ENCODE measurements at places on chromosomes 2 and 18.

- DNase-seq = no peak
Measured at GRCh38 chr2:234044157-234044556, 6.3 kb upstream of the SPP2 start.

DNA sequence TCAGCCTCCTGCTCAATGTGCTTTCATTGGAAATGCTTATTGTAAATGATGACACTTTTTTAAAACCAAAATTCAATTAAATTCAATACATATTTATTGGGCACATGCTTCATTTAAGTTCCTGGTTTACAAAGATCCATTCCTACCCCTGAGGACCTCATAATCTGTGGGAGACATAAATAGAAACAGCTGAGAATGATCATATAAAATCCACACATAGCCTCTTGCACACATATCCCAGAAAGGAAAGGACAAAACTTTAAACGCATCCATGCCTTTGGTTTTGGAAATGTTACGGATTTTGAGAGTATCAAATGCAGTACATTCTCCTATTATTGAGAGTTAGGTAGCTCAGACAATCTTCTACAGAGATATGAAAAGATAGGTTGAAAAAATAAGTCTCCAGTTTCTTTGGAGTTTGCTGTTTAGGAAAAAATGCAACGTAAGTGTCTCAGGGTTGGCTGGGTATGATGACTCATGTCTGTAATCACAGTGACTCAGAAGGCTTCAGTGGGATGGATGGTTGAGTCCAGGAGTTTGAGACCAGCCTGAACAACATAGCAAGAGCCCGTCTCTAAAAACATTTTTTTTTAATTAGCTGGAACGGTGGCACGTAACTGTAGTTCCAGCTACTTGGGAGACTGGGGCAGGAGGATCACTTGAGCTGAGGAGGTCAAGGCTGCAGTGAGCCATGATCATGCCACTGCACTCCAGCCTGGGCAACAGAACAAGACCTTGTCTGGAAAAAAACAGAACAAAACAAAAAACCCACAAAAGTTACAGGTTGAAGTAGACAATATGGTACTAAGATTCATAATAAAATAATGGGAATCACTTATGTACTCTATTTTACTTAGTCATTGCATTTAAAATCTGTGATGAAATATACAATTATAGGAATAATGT lies 3.9 kb upstream of the PRELID3A start:
- DNase-seq = no peak

GRCh38 chr2:50649626-50650402 lies 382.1 kb downstream of the NRXN1 start:
- no peak for DNase-seq

DNA sequence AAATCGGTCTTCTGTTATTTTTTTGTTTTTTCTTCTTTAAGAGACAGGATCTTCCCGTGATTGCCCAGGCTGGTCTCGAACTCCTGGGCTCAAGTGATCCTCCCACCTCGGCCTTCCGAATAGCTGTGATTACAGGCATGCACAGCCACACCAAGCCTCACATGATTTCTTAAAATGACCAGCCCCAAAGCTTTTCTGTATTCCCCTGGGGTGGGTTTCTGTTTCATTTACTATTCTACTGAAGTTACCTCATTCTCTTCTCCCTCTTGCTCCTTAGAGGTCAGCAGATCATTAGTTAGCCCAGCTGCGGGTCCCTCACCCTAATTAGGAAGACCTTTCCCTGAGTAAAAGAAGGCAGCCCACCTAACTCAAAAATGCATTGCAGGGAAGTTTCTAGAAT lies 27.6 kb downstream of the SLC1A4 start:
- DNase-seq = no peak

DNA sequence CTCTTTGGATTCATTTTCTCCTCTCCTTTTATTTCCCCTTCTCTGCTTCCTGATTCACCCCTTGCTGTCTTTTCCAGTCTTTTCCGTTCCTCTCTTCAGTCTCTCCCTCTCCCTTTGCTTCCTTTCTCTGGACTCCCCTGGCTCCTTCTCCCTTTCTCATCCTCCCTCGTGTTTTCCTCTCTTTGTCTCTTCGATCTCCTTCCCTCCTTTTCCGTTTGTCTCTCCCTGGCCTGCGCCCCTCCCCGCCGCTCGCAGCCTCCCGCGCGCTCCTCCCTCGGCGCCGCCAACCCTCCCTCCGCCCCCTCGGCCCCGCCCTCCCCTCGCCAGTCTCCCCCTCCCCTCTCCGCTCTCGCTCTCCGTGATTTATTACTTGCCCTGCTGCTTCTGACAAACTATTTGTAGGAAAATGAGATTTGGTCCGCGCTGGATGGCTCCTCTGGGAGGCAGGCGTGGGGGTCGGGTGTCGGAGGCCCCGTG lies 46.0 kb upstream of the PAX8 start:
- DNase-seq = peak; percentile 70

GRCh38 chr2:193774166-193774565 lies 1579.4 kb upstream of the TMEFF2 start:
- DNase-seq = no peak

GRCh38 chr2:25279091-25279651 lies 62.6 kb downstream of the DNMT3A start:
- no peak for DNase-seq

GRCh38 chr2:136393514-136393913 lies 275.6 kb upstream of the CXCR4 start:
- DNase-seq = no peak

- peak; percentile 69 for DNase-seq
Measured at GRCh38 chr2:43221124-43221762, 5.2 kb downstream of the ZFP36L2 start.

DNA sequence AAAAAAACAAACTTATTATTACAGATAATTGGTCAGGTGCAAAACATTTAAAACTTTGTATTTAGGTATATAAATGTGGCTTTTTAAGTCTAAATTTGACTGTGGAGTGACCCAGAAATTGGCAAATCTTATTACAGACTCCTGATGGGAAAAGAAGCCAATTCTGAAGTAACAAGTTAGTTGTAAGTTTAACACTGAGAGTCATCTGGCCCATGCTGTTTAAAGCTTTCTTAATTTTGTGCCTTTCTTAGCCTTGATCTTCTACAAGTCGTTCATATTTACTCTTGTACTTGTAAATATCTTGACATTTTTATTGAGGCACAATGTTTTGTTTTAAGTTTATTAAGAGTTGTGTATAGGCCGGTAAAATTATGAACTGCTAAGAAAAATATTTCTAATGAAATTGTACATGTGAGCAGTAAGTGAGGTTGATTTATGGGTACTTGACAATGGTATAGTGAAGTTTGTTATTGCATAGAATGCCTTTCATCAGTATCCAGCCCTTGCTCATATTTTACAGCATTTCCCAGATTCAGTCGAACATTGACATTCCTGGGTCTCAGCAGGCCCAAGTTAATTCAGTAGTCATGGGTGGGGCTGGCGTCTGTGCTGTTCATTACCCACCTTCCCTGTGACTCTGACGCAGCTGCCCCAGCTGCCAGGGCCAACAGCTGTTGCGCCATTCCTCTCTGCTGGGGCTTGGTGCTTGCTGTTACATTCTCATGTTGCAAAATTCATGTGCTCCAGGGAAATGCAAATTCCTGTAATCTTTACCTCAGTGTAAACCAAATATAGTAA lies 121.4 kb downstream of the ZNF236 start:
- DNase-seq = no peak

DNA sequence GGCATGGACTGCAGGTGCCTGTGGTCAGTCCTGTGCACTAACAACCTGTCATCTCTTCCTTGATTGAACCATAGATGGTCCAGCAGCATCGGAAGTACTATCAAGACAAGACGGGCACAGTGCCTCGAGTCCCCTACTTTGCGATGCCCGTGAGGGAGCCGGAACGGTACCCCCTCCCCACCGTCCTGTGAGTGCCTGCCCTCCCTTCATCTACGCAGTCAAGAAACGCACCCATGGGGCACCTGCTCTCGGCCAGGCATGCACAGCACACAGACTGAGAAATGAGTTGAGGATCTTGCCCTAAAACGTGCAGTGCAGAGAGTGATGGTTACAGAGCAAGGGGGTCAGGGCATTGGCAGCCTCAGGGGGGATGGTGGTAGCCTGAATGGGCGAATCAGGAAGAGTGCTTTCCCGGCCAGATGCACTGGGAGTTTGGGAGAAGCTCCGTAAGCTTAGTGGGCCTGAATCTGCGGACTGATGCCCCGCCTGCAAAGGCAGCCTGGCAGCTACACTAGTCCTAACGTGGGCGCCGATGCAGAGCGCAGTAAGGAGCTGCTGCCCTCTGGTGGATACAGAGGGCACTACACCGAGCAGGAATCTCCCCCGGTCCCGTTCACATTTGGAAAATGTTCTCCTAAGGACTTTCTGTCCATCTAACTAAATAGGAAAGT lies 63.6 kb downstream of the CIB4 start:
- peak; percentile 50 for DNase-seq

DNA sequence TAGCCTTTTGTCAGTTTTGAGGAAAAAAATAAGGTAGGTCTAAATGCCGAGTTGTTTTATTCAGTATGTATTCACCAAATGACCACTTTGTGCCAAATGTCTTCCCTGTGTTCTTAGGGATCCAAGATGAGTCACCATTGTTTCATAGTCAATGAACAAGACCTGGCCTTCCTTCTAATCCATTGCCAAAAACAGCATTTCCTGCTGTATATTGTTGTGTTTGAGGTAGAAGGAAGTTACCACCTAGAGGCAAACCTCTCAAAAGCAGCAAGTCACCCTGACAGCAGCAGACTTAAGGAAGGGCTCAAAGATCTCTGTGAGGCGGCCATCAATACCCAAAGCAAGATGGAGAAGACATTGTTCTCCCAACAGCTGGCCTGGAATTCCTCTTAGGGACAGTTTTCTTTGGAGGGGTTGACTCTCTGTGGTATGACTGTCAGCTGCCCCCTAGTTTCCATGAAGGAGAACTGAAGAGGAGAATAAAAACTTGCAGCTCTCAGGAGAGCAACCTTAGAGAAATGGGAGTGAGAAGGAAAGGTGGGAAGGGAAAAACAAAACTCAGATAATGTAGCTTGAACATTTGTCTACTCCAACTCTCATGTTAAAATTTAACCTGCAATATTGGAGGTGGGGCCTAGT lies 328.3 kb downstream of the LRATD1 start:
- DNase-seq = no peak

- DNase-seq = no peak
Measured at GRCh38 chr18:79065802-79066201, 3.4 kb upstream of the ATP9B start.

DNA sequence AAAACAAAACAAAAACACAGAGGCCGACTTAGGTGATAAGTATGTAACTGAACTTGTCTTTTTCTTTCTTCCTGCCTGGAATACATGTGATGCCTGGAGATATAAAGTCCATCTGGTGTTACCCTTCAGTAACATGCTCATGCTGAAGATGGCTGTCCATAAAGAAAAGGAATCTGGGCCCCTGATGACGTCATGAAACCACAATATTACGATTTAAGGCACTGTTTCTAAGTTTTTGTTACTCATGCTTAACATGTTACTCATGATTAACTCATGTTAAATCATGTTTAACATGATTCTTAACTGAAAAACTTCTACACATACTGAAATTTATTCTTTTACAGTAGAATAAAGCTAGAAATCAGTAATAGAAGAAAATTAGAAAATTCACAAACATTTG lies 49.0 kb downstream of the STRADB start:
- DNase-seq = no peak

GRCh38 chr2:28366496-28367282 lies 26.0 kb upstream of the FOSL2 start:
- peak; percentile 47 for DNase-seq

GRCh38 chr2:207805566-207806226 lies 36.0 kb upstream of the FZD5 start:
- DNase-seq = no peak

GRCh38 chr2:127048969-127049897 lies 57.7 kb downstream of the BIN1 start:
- no peak for DNase-seq

DNA sequence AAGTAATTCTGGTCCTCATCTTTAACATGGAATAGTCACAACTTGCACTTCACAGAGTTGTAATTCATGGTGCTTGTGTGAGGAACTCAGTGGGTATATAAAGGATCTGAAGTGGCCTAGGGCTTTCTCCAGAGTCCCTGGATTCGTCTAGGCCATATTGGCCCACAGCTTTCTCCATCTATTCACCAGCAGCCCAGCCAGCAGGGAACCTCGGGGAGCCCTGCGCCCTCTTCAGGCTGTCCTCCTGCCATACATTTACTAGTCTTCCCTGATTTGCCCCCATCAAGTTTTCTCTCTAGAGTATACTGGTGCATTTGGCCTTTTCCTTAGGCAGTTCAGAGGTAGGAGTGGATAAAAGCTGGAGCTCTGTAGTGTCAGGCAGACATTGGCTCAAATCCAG lies 278.3 kb downstream of the MYCN start:
- no peak for DNase-seq

DNA sequence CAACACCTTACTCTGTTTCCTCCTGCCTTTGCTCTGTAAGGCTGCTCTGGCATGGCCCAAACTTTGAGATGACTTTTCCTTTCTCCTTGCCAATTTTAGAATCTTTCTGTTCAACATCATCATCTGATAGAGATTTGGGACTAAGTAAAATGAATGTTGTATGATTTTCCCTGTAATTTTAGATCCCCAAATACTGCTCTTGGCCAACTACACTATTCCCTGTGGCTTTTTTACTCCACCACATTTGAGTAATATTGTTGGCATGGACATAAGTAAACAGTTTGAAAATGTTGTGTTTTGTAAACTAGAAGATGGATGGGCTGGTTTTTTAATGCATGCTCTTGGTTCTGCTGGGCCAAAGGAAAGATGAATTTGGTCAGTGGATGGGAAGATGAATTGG lies 12.1 kb downstream of the LTBP1 start:
- no peak for DNase-seq

DNA sequence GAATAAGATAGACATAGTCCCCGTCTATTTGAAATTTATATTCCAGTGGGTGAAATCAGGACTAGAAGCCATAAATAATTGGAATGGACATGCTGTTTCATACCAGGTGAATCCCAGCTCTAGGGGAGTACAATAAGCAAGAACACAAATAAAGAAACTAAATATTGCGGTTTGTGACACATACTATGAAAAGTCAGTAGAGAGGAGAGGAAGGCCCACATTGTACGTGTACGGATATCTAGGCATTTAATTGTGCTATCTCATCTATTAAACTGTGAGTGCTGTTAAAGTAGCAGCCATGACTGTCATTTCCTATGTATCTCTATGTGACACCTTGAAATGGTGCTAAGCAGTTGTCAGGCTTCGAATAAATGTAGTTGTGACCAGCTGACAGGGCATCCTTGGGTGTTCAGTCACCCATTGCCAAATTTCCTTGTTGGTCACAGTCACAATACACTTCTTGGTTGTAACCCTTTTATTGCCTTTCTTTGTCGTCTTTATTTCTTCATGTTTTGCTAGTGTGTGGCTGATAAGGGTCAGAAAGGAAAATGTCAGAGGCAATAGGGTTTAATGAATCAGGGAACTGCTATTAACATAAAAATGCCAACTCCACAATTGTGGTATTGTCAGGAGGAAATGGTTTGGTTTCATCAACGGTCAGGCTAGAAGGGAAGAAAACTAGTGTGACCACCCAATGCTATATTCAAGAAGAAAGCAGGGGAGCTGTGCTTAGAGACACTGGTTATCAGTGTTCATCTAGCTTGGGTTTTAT lies 31.5 kb downstream of the CPO start:
- no peak for DNase-seq

All from CD4-positive, alpha-beta T cell (primary cell).